ENCODE measurements at places on chromosomes 5 and 9.
A peak's percentile ranks its signal among the peaks of the same experiment; 100 is the strongest.

DNA sequence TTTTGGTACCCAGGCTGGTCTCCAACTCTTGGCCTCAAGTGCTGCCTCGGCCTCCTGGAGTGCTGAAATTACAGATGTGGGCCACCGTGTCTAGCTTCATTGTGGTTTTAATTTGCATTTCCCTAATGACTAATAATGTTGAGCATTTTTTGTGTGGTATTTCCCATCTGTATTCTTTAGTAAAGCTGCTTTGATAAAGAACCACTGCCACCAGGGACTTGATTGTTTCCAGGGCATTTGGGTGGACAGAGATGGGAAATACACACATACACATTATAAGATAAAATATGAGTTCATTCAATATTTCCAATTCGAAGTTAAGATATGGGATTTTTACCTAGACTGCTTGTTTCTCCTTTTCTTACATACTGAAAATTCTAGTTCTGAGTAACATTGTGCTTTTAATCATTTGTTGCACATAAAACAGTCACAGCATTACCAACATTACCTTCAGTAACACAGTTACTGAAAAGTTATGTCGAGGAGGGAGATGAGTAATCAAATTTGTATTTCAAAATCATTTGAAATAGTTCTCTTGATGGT is 28.9 kb downstream of the HABP4 start:
- DNase-seq = no peak

- DNase-seq = peak; percentile 28
Observed at GRCh38 chr5:135999406-136000139, 29.2 kb upstream of the TGFBI start.

DNA sequence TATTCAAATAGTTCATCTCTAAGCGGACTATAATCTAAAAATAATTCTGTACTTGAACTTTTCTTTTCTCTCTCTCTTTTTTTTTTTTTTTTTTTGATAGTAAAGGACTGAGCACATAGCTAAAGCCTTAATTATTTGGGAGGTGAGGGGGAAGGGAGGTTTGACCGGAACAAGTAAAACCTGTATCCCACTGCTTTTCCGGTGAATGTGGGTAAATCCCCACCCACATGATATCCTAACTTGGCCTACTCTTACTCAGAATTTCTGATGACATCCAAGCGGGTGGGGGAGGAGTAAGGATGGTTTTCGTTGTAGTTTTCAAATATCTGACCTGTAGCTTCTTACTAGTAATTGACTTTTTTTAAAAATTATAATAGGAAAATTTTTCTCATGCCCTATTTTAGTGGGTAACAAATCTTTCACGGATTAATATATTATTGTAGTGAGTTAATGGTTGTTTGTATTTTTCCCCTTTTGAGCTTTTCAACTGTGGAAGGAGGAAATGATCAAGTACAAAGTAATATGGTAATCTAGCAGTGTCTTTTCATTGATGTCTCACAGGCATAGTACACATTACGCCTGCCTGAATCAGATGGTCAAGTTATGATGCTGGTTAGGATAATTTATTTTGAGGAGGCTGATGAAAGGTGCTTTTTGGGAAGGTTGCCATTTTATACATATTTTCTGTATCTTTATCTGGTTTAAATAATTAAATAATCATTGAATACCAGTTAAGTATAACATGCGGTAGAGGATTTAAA is 2.2 kb upstream of the ELL2 start:
- no peak for DNase-seq

- no peak for DNase-seq
Observed at GRCh38 chr9:77725046-77725694, 77.0 kb upstream of the GNA14 start.

DNA sequence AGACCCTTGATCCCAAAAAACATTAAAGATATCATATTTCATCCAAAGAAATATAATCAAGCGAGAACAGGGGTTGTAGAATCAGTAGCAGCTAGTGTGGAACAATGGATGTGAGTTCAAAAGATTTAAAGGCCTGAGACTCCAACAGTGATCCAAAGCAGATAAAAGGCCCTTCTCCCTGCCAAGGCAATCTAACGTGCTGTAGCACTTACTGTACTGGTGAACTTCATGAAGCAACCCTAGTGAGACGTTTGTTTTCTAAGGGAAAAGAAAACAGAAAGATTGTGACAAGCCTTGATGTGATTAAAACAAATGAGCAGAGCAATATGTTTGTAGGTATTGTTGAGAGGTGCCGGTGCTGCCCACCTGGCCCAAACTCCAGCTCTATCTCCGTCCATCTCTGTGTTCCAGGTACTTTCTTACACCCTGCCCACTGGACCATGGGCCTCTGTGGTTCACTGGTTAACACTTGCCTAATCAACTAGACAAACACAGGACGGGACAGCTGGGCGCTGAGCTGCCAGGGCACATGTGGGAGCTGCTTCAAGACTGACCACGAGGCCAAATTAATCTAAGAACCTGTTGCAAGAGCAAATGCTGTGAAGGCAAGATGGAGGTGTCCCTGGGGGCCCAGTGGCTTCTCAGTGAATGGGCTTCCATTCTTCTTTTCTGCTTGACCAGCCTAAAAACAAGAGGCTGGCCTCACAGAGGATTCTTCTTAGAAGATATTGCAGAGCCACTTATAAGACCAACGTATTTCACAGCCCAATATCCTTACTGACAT is 265.5 kb downstream of the CWC27 start:
- no peak for DNase-seq

GRCh38 chr5:130501151-130501865 is 597.0 kb downstream of the CHSY3 start:
- no peak for DNase-seq

GRCh38 chr9:94990897-94991561 is 264.5 kb downstream of the AOPEP start:
- no peak for DNase-seq

DNA sequence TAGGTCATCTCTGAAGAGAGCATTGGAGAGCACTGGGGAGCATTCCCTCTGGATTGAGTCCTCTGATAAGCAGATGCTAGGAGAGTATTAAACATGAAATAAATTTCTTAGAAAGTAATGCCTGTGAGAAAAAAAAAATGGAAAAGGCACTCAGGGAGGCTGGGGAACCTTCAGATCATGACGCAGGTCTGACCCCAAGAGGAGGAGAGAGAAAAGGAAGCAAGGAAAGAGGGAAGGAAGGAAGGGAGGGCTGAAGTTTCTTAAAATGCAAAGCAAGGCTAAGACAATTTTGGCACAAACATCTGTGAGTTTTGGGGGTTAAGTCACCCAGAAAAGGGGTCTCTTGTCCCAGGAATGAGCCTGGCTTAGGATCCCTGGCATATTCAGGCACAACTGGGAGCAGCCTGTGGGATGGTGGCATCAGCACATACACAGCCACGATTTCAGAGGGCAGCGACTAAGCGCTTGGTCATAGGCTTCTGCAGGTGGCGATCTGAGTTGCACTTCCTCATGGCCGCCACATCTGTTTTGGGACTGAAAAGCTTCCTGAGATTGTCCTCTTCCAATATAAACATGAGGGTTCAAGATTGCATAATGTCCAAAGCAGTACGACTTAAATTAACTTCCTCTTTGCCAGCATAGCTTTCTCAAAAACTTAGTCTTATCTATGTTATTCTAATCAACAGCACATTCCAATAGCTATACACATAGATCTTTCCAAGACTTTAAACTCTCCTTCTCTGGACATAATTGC is 692.7 kb downstream of the DNAH5 start:
- no peak for DNase-seq

- DNase-seq = no peak
Observed at GRCh38 chr5:137891849-137892248, 2.6 kb downstream of the PKD2L2 start.

GRCh38 chr5:125668884-125669283 is 754.3 kb upstream of the GRAMD2B start:
- no peak for DNase-seq

DNA sequence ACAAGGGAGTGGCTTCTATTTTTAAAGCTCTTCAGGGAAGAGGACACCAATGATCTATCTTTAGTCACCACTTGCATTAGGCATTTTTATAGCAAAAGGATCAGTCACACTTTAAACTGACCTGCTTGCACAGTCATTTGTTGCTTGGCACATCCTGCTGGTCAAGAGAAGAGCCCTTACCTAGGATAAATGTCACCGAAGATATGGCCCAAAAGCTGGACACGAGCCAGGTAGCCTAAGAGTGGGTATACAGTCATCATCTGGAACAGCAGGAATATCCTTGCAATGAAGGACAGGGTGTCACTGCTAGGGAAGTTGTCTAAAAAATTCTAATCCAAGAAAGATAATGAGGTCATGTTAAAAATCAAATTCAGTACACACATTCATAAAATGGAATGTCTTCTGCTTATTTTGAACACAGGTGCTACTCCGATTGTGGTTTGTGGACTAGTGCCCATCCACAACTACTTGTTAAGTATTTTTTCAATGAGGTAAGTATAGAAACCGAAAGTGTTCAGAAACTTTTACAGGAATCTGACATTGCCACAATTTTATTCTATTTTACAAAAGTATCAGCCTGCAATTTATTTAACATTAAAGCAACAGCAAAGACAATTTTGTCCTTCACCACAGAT is 78.4 kb downstream of the SLC38A9 start:
- peak; percentile 33 for DNase-seq

DNA sequence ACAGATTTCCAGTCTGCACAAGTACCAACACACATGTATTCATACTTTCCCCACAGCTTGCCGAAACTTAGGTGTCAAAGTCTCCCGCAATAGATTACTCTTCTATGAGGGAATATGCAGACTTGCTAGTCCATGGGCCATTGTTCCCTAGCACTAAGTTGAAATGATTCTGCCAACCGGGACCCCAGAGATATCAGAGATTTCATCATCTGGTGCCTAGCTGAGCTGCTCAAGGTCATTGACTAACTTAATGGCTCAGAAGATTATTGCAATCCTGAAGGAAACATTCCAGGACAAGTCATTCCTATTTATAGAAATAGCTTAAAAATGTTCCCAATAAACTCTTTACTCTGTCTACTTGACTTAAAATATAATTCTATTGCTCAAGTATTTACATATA is 202.6 kb downstream of the PIK3R1 start:
- no peak for DNase-seq

DNA sequence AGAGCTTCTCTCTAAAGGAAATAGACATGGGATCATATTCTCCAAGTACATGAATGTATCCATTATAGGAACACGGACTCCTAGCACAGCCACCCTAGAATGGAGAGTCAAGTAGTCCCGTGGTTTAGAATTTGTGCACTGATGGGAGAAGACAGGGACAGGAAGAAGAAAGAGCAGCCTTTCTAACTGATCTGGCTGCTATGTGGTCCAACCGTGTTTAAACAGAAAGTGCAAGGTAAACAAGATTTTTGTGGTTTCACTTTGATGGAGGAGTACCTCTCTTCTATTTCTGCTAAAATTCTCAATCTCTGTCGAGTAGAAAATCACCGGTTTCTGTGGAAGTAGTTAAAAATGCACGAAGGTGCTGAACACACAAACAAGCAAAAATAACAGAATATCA is 171.3 kb downstream of the ST8SIA4 start:
- DNase-seq = no peak

DNA sequence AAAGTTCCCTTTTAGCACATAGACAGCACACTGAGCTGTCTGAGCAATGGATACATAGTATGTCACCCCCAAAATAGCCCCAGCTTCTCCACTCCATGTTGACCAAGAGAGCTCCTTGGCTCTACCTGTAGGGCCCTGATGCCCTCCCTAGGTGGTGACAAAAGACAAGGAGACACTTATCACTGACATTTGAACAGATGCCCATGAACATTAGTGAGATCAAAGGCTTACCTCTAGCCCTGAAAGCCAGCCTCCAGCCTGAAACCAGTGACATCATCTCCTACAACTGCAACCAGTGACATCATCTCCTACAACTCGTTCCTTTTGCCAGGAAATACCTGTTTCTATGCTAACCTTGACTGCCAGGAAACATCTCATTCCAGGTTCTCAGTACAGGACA is 122.7 kb downstream of the FSTL4 start:
- DNase-seq = no peak

DNA sequence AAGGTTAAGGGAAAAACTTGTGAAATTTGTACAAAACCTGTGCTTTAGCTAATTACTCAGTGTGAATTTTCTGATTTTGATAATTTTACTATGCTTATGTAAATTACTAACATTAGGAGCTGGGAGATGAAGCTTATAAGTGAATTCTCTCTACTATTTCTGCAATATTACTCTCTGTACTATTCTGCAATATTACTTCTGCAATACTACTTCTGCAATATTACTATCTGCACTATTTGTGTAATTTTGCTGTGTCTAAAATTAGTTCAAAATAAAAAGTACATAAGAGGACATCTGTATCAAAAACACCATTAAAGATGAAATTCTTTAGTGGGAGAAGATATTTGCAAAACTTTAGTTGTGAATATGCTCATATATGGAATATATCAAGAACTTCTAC is 62.9 kb downstream of the C9 start:
- DNase-seq = no peak

GRCh38 chr9:2465921-2466460 is 155.6 kb upstream of the VLDLR start:
- no peak for DNase-seq

DNA sequence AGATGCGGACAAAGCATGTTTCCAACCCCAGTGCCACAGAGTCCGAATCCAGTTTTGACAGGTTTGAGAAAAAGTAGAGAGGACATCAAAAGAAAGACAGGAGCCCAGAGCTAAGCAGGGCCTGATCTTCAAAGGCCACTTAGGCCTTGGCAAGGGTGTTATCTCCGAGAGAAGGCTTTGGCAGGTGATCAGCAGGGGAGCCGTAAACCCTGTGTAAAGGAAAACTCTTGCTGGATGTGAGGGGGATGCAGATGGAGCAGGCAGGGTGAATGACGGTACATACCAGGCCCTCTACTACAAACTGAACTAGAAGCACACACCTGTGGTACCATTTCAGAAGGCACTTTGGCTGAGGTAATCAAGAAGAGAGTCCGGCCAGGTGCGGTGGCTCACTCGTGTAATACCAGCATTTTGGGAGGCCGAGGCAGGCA is 1.4 kb upstream of the HNRNPH1 start:
- DNase-seq = no peak

GRCh38 chr9:122929796-122930354 is 1.4 kb downstream of the ZBTB26 start:
- DNase-seq = no peak

DNA sequence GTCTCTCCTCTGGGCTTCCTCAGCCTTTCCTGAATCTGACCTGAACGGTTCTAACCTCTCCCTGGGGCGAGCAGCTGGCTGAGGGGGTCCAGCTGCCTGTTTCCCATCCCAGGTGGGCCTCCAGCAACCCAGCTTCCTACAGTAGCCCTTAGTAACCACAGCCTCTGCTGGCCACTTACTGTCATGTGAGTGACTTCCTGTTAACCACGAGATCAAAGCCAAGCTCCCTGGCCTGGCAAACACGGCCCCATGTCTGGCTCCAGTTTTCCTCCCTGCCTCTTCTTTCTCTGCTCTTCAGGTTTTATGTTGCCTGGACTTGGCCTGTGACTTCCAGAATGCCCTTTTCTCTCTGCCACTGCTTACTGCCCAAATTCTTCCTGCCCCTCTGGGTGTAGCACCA is 47.2 kb upstream of the DAB2IP start:
- no peak for DNase-seq

- DNase-seq = peak; percentile 76
Observed at GRCh38 chr9:14096258-14096922, 217.6 kb downstream of the NFIB start.

GRCh38 chr5:142982821-142983200 is 212.6 kb downstream of the ARHGAP26 start:
- DNase-seq = no peak

- no peak for DNase-seq
Observed at GRCh38 chr9:21160178-21160577, 6.3 kb downstream of the IFNA21 start.
